ENCODE measurements at places on chromosomes 2 and 18.

- peak; percentile 67 for DNase-seq
Measured at GRCh38 chr2:38997781-38998180, 108.1 kb downstream of the ARHGEF33 start.

DNA sequence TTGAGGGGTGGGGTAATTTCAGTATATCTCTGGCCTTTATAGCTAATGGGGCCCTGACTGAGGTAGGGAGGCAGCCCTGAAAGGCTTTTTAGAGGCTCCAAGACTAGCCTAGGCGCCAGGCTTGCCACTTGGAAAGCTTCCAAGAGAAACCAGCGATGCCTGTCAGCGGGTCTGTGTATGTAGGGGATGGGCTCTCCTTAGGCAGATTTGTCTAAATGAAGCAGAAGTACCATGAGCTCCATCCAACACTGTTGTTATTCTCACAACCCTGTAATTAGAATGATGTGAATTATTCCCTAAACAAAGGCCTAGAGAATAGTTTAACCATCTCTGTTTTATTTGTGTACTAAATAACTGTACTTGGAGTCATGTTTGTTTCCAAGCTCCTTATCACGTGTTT, 138.1 kb downstream of the B3GNT2 start:
- no peak for DNase-seq

- no peak for DNase-seq
Measured at GRCh38 chr18:57624988-57625387, 3.4 kb upstream of the NARS1 start.

DNA sequence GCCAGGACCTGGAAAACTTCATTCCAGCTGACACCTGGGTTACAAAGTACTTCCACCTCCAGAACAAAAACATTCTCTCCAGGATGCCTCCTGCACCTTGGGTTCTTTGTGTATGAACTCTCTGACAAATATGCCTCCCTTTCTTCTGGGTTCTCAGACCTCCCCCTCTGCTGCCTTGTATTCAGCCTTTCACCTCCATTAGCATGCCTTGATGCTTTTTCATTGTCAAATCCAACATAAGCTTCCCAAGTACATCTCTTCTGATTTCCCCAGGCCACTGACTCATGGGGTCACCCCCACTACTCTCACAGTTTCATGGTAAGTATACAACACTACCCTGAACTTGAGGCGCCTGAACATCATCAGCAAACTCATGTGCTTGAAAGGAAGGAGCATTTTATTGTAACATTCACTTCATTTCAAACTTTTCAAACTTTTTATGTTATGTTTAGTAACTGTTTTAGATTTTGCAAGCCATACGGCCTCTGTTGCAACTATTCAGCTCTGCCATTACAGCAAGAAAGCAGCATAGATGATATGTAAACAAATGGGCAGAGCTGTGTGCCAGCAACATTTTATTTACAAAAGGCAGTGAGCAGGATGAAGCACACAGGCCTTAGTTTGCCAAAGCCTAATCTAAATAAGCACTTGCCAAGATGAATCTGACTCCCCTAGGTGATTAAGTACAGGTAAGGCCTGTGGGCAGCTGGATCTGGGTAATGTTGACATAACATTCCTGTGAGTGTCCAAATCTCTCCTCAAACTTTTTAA, 32.5 kb upstream of the MRPS9 start:
- DNase-seq = no peak

- DNase-seq = no peak
Measured at GRCh38 chr18:22567794-22568193, 150.1 kb upstream of the CTAGE1 start.

DNA sequence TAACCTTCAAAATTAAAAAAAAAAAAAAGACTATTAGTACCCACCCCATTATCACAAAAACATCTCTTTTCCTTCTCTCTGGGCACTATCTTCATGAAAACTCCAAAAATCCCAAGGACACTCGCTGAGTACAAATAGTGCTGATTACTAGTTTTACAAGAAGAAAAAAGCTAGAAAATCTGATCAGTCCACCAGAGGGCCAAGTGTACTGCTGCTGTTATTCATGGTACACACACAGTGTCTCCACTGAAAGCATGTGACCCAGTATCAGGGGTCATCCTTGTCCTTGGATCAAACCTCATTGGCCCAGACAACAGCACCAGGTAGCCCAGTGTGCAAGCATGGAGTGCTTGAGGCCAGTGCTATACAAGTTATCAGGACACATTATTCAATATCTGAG, 382.7 kb upstream of the KLHL29 start:
- no peak for DNase-seq

DNA sequence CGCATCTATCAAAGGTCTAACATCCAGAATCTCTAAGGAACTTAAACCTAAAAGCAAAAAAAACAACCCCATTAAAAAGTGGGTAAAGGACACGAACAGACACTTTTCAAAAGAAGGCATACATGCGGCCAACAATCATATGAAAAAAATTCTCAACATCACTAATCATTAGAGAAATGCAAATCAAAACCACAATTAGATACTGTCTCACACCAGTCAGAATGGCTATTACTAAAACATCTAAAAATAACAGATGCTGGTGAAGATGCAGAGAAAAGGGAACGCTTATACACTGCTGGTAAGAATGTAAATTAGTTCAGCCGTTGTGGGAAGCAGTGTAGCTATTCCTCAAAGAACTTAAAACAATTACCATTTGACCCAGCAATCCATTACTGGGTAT, 38.0 kb downstream of the PPP3R1 start:
- no peak for DNase-seq

- DNase-seq = no peak
Measured at GRCh38 chr2:73069855-73070642, 1.5 kb downstream of the SFXN5 start.

DNA sequence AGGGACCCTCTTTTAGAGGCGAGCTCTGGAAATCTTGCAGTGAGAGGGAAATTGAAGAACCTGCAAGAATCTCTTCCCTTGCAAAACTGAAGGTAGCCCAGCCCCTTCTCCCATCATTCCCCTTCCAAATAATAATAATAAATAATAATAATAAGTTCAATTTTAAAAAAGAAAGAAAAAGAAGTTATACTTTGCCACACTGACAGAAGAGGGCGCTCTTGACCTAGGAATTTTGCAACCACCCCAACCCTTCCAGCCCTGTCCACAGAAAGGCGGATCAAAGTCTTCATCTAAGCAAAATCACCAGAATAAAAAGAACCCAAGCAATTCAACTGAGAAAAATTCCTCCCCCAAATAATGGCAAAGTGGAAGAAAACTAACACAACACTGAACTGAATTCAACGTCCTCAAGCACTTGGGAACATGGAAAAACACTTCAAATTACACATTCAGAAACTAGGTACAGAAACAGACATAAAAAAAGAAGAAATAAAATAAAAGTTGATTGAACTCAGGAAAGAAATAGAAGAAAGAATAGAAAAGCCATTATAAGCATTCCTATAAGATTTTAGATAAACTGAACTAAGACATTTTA, 98.9 kb upstream of the GLS start:
- DNase-seq = peak; percentile 61

- DNase-seq = no peak
Measured at GRCh38 chr2:111221701-111222100, 101.0 kb downstream of the BCL2L11 start.

DNA sequence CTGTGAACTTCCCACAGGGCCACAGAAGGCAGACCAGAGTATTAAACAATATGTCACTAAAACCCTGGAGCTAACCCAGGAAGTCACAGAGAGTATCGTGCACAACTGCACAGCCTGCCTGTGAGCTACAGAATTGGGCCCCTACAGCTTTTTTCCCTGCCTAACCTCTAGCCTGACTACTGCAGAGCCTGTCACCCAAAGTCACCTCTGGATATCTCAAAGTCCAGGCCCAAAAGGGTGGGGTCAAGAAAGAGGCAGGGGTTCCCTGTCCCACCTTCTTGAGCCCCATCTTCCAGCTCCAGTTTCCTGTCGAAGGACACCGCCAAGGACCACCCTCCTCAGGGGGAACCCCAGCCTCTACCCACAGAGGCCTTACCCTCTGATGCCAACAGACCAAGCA, 13.5 kb downstream of the GAD1 start:
- DNase-seq = no peak

Data from muscle of leg (tissue), 16 donors.